ENCODE measurements at places on chromosomes 4 and X.

GRCh38 chr4:153083447-153083947 is 120.7 kb upstream of the TRIM2 start:
- peak; percentile 94 for DNase-seq

DNA sequence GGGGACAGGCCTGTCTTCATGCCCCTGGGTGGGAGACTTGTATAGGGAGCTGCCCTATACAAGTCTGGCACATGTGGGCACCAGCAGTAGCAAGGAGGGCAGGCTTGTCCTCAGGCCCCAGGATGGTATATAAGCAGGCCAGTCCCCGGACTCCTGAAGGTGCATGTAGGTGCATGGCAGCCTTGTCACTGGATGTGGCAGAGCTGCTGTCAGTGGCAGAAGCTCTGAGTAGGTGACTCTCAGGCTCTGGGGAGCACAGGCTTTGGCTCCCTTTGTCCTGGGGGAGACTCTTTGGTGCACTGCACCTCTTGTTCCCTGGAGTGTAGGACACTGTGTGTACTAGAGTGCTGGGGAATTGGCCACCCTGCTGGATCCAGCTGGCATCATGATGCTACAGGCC is 376.7 kb upstream of the DIPK2B start:
- no peak for DNase-seq

- peak; percentile 90 for DNase-seq
Measured at GRCh38 chrX:102599084-102599950, at the start of gene ARMCX5. ARMCX5 (plus strand) TSS chrX:102599515; CDS start chrX:102602142, 2,627 bp downstream.

- no peak for DNase-seq
Measured at GRCh38 chr4:33628296-33628695, 2616.0 kb downstream of the ARAP2 start.

- DNase-seq, result no peak
Measured at GRCh38 chr4:24007860-24008261, 118.0 kb upstream of the PPARGC1A start.

DNA sequence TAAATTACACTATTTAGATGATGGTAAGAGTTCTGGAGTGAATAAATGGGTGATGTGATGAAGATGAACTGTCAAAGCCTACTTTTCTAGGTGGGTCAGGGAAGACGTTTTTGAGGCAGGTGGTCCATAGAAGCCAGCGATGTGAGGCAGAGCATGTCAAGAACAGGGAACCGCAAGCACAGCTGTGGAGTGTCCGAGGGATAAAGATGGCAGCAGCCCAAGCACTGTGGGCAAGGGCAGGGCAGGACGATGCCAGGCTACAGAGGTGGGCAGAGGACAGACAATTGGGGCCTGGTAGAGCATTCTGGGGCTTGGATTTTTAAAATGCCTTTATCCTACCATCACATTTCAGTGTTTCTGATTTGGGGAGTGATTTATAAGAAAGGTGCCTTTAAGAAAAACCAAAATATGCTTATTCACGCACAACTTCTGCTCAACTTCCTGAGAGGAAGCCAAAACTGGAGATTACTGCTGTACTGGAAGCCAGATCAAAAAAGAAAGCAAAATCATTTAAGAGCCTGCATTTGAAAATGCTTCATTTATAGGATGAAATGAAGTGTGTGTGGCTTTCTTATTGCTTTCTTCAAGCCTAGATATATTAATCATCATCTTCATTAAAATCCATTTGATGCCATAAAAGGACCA is 119.0 kb upstream of the WDR17 start:
- no peak for DNase-seq

GRCh38 chr4:86019906-86020305 is 339.9 kb downstream of the MAPK10 start:
- no peak for DNase-seq

DNA sequence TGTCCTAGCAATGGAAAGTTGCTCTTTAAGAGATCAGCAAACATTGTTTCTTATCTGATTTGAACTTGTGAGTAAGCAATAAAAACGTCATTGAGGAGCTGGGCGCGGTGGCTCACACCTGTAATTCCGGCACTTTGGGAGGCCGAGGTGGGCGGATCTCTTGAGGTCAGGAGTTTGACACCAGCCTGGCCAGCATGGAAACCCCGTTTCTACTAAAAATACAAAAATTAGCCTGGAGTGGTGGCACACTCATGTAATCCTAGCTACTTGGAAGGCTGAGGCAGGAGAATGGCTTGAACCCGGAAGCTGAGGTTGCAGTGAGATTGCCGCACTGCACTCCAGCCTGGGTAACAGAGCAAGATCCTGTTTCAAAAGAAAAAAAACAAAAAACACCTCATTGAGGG is 11.2 kb upstream of the PLAC8 start:
- DNase-seq, result no peak
